ENCODE measurements at places on chromosomes 7 and 10.
A peak's percentile ranks its signal among the peaks of the same experiment; 100 is the strongest.

GRCh38 chr7:134463751-134464150 lies 4.9 kb upstream of the AKR1B1 start:
- no peak overlapping the region for H3K27ac ChIP-seq
- H3K36me3 ChIP-seq = no peaks in the 10 kb centered on the region
- H3K27me3 ChIP-seq = no peaks in the 10 kb centered on the region
- DNase-seq = no peak

DNA sequence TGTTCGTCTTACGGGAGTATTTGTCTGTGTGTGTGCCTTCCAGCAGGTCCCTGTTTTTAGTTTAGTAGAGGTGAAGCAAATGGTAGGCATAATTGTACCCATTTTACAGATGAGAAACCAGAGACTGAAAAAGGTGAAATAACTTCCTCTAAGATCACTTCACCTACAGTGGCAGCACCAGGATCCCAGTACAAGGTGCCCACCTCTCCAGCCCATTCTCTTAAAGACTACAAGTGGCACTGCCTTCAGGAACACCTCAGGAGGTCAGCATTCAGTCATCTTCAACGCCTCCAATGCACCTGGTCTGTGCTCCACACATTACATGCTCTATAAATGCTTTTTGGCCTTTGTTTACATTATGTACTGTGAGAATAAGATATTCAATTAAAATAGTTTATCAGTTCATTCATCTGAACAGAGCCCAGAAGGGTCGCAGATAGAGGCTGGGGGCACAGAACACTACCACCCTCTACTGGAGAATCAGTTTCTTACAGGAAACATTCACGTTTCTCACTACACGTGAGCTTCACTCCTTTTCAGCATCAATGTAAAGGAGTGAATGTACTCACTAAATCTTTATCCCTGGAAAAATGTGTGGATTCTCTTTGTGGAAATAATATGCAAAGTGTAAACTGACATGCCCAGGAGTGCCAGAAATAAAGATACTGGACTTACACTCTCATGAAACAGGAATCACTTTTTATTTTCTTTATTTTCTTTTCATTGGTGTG lies 45.5 kb upstream of the ABLIM1 start:
- no peaks in the 10 kb centered on the region for H3K36me3 ChIP-seq
- H3K27me3 ChIP-seq = no peaks in the 10 kb centered on the region
- H3K4me1 ChIP-seq = no peaks in the 10 kb centered on the region
- no peak for DNase-seq

DNA sequence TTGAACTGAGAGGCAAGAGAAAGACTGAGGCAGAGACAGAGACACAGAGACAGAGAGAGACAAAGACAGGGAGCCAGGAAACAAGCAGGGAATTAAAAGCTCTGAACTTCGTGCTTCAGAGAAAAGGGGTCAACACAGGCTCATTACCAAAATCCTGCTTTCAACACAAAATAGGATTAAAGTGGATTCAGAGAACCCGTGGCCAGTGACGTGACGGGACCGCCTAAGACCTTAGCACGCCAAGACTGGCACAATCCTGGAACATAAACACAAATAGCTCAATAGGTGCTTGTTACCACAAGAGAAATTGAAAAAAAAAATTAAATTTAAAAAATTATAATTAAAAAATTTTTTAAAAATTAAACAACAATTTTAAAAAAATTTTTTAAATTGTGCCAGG lies 21.5 kb downstream of the ASB13 start:
- H3K27ac ChIP-seq = peak overlapping the region; percentile 64
- no peak for DNase-seq
- no peaks in the 10 kb centered on the region for H3K27me3 ChIP-seq
- H3K4me3 ChIP-seq = no peak overlapping the region
- peaks cover 77% of the 10 kb centered on the region for H3K36me3 ChIP-seq
- H3K4me1 ChIP-seq = peaks cover 7% of the 10 kb centered on the region

- no peaks in the 10 kb centered on the region for H3K27me3 ChIP-seq
- DNase-seq = no peak
- no peaks in the 10 kb centered on the region for H3K4me1 ChIP-seq
- H3K27ac ChIP-seq = no peak overlapping the region
Observed at GRCh38 chr7:94738071-94738470, 82.1 kb upstream of the SGCE start.

GRCh38 chr7:26365077-26365900 lies 73.6 kb downstream of the SNX10 start:
- H3K27ac ChIP-seq = no peak overlapping the region
- no peak for DNase-seq
- H3K4me3 ChIP-seq = no peak overlapping the region

GRCh38 chr10:17523917-17524316 lies 69.5 kb upstream of the ST8SIA6 start:
- no peaks in the 10 kb centered on the region for H3K27me3 ChIP-seq
- no peak overlapping the region for H3K4me3 ChIP-seq
- no peak for DNase-seq
- H3K4me1 ChIP-seq = no peaks in the 10 kb centered on the region
- H3K27ac ChIP-seq = no peak overlapping the region

GRCh38 chr10:103616705-103617601 lies 123.4 kb downstream of the NEURL1 start:
- peak overlapping the region; percentile 68 for H3K27ac ChIP-seq
- H3K4me1 ChIP-seq = peaks cover 73% of the 10 kb centered on the region
- peaks cover 18% of the 10 kb centered on the region for H3K36me3 ChIP-seq
- DNase-seq = peak; percentile 84
- H3K4me3 ChIP-seq = no peak overlapping the region
